ENCODE measurements at places on chromosomes 2 and 18.
A peak's percentile ranks its signal among the peaks of the same experiment; 100 is the strongest.

- DNase-seq: no peak
Measured at GRCh38 chr2:235634435-235635158, 140.8 kb downstream of the AGAP1 start.

DNA sequence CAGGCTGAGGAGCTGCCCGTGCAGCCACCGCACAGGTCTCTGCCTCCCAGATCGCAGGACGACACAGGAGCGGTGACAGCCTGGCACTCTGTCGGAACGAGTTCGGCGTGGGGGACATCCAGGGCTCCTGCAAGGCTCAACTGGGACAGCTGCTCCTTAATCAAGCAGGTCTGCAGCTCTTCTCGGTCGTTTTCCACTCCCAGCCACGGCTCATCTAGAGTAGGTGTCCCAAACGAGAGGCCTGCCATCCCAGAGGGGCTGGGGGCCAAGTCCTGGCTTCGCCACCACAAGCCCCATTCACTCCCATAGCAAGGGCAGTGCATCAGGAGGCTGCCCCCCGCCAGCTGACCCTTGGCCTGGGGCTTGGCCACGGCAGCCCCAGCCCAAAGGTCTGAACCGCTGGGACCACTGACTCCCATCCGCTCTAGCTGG is 22.5 kb downstream of the PASK start:
- DNase-seq: no peak

- no peak for DNase-seq
Measured at GRCh38 chr2:202141329-202141947, 68.4 kb downstream of the KIAA2012 start.

- no peak for DNase-seq
Measured at GRCh38 chr18:12309683-12310198, 1.7 kb downstream of the TUBB6 start.

GRCh38 chr2:175282300-175282699 is 100.8 kb upstream of the ATP5MC3 start:
- DNase-seq: peak; percentile 12
